ENCODE measurements at places on chromosomes 4 and X. TPM values are rescaled to one million over a fixed set of nuclear protein-coding genes. Genes with fewer than 3 reads are reported as not detected.

Gene SASH3
- total RNA-seq = not detected

Gene TMEM35A
- 5.5 TPM for total RNA-seq

Gene C4orf51
- not detected for total RNA-seq

Gene TMEM192
- 8.1 TPM for total RNA-seq

Gene CXCL10
- not detected for total RNA-seq

Gene ETNPPL
- total RNA-seq = not detected

Gene SPIN2A
- total RNA-seq = 0.53 TPM

Gene HDAC6
- total RNA-seq = 39.1 TPM

Gene TEX13D
- not detected for total RNA-seq

Gene TSPAN5
- total RNA-seq = 53.8 TPM

Gene SPANXN4
- not detected for total RNA-seq

Data from smooth muscle cell of the pulmonary artery (primary cell).